ENCODE measurements at places on chromosomes 6 and 20. TPM values are rescaled to one million over a fixed set of nuclear protein-coding genes. Genes with fewer than 3 reads are reported as not detected.
A peak's percentile ranks its signal among the peaks of the same experiment; 100 is the strongest.

The COL9A1 gene
- total RNA-seq, result 0.27 TPM

The TPD52L1 gene
- 59.7 TPM for total RNA-seq

The RGS17 gene
- total RNA-seq, result 0.19 TPM

The TBX18 gene
- 15.4 TPM for total RNA-seq

The RIPPLY2 gene
- not detected for total RNA-seq

The BPIFB1 gene
- not detected for total RNA-seq

The ASF1A gene
- 14.6 TPM for total RNA-seq

The KHDC1L gene
- not detected for total RNA-seq

The OR2H2 gene
- total RNA-seq, result not detected

The SIRPA gene
- 30.8 TPM for total RNA-seq

The EFCAB8 gene
- 0.78 TPM for total RNA-seq

The ZNF311 gene
- total RNA-seq, result 1.4 TPM

GRCh38 chr6:165488624-165489295, 174.3 kb downstream of the PDE10A start:
- no peaks in the 10 kb centered on the region for H3K36me3 ChIP-seq
- no peaks in the 10 kb centered on the region for H3K27me3 ChIP-seq
- H3K4me3 ChIP-seq, result no peak overlapping the region
- H3K27ac ChIP-seq, result no peak overlapping the region

- no peaks in the 10 kb centered on the region for H3K27me3 ChIP-seq
- H3K36me3 ChIP-seq, result no peaks in the 10 kb centered on the region
- H3K4me1 ChIP-seq, result no peaks in the 10 kb centered on the region
- H3K27ac ChIP-seq, result peak overlapping the region; percentile 1
Observed at GRCh38 chr6:133740816-133741215, 148.1 kb upstream of the TCF21 start.

GRCh38 chr6:96926425-96926824, 1.9 kb downstream of the KLHL32 start:
- H3K27me3 ChIP-seq, result peaks cover 4% of the 10 kb centered on the region
- no peaks in the 10 kb centered on the region for H3K36me3 ChIP-seq
- no peak for ATAC-seq
- no peak overlapping the region for H3K4me3 ChIP-seq

DNA sequence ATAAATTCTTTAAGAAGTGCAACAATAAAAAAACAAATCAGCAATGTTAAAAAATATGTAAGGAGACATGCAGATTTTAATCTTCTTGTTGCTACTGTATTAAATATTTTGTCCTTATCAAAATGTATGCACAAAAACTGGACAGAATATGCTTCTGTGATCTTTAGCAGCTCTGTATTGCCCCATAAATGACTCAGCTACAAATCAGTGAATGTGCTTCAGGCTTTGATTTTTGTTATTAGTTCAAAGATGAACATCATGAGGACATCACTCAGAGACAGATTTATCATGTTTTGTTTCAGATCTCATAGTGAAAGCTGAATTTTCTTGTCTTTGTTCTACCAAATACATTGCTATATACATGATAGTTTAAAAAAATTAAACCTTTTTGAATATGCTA, 312.4 kb downstream of the GRIK2 start:
- H3K4me3 ChIP-seq, result no peak overlapping the region
- ATAC-seq, result no peak
- no peaks in the 10 kb centered on the region for H3K4me1 ChIP-seq
- H3K36me3 ChIP-seq, result no peaks in the 10 kb centered on the region

DNA sequence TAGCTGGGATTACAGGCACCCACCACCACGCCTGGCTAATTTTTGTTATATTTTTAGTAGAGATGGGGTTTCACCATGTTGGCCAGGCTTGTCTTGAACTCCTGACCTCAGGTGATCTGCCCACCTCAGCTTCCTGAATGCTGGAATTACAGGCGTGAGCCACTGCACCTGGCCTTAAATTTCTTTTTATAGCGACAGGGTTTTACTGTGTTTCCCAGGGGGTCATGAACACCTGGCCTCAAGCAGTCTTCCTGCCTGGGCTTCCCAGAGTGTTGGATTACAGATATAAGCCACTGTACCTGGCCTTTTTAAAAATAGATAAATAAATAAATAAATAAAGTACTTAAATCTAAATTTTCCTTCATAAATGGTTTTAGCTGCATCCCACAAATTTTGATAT, 57.5 kb downstream of the LIN28B start:
- H3K4me3 ChIP-seq, result no peak overlapping the region
- no peaks in the 10 kb centered on the region for H3K36me3 ChIP-seq
- H3K4me1 ChIP-seq, result no peaks in the 10 kb centered on the region
- no peak overlapping the region for H3K27ac ChIP-seq

DNA sequence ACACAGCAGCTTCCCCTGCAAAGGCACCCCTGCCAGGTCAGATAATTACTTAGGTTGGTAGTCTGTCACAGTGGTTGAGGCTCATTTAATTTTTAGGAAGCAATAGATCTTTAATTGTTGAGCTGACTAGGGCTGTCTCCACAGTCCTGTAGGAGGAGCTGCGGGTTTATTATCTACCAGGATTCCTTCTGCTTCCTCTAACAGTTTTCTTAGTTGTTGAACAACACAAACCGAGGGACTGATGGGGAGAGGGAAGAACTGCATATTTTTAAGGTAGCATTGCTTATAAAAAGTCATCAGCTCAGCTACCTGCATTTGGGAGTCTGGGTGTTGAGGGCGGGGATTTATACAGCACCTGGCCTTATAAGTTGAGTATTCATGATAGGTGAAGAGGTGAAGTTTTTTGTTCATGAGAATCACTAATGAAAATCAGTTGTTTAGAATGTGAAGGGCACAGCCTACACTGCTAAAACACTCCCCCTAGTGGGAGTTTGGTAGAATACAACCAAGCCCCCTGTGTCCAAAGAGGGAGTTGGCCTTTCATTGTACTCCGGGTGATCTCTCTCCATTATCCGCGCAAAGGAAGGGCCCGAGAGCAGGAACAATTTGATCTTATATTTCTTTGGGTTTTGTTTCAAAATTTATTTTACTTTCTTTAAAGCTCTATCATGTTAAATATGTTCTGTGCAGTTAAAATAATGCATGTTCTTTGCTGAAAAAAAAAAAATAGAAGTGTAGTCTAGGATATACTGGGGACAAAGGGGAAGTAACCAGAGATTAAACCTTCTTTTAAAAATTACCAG, 69.6 kb downstream of the SSR1 start:
- no peaks in the 10 kb centered on the region for H3K27me3 ChIP-seq
- H3K36me3 ChIP-seq, result peaks cover 66% of the 10 kb centered on the region
- ATAC-seq, result peak; percentile 62
- H3K27ac ChIP-seq, result peak overlapping the region; percentile 57
- no peak overlapping the region for H3K4me3 ChIP-seq
- no peaks in the 10 kb centered on the region for H3K4me1 ChIP-seq

DNA sequence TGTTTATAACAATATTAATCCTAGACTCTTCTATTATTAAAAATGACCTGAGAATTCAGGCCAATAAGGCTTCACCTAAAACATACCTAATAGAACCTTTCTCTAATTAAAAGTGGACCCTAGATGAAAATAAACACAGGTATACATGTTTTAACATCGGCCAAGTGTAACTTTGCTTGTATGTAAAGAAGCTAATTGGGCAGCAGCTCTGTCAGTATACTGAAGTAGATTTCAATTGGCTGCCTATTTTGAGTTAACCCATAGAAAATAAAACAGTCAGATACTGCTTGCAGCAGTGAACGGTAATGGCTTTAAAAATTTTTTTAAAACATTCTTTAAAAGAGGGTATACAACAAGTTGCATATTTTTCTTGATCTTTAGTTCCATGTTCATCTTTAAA, 67.3 kb downstream of the PDSS2 start:
- no peak for ATAC-seq
- H3K36me3 ChIP-seq, result no peaks in the 10 kb centered on the region
- no peaks in the 10 kb centered on the region for H3K4me1 ChIP-seq
- H3K4me3 ChIP-seq, result no peak overlapping the region

GRCh38 chr6:91694016-91694654, 1107.3 kb upstream of the MAP3K7 start:
- H3K27ac ChIP-seq, result no peak overlapping the region
- H3K36me3 ChIP-seq, result no peaks in the 10 kb centered on the region
- H3K4me1 ChIP-seq, result no peaks in the 10 kb centered on the region
- no peak for ATAC-seq
- H3K27me3 ChIP-seq, result no peaks in the 10 kb centered on the region

GRCh38 chr20:51607170-51607569, 64.7 kb upstream of the NFATC2 start:
- no peak for ATAC-seq
- peaks cover 4% of the 10 kb centered on the region for H3K4me1 ChIP-seq
- H3K27me3 ChIP-seq, result no peaks in the 10 kb centered on the region

DNA sequence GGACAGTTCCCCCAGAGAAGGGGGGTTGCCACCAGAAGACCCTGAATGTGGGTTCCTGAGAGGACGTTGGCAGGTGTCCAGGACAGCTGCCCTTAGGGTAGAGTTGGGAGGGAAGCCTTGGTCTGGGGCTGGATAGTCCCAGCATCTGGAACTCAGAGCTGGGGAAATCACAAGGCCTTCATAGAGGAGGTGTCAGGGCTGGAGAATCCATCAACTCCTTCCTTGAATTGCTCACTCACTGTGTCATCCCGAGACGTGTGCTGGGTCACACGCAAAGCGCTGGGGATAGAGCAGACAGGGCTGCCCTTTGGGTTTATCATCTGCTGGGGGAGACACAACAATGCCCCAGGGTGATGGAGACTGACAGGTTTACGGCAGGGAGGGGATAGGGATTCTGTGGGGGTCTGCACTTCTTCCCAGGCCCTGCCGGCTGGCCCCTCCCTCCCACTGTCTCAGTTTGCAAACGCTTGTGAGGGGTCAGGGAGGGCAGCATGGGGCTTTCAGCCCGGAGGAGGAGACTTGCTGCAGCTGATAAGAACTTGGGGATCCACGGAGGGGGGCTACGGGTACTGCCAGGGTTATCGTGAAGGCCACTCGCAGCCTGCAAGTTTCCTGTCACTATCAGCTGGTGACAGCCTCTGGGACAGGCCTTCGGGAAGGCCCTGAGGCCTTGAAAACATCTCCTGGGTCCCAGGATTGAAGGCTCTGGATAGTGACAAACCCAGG, 18.6 kb downstream of the RBM38 start:
- H3K4me1 ChIP-seq, result peaks cover 22% of the 10 kb centered on the region
- H3K27me3 ChIP-seq, result no peaks in the 10 kb centered on the region
- no peak overlapping the region for H3K4me3 ChIP-seq
- ATAC-seq, result no peak

DNA sequence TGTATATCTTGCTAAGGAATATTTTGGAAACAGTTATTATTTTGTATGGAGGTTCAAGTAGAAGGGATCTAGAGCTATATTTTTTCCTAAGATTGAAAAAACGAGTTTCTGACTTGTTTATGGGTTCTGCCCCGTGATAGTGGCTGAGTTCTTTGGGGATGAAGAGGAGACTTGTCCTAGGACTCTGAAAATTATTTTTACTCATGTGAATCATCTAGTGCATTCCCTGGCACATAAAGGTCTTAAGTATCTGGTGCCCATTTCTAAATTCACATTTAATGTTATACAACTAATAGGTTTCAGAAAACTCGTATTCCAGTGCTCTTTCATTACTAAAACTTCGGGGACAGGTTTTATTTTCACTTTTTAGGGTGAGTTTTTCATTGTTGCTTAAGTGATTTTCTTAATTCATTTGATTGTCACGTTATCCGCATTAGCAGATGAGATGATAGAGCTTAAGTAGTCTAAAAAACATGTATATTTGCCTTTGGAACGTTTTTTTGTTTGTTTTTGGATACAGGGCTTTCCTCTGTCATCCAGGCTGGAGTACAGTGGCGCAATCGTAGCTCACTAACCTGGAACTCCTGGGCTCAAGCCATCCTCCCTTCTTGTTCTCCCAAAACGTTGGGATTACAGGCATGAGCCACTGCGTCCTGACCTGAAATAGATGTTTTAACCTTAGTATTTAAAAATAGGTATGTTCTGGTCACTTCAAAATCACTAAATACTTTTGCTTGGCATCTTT, 2.1 kb downstream of the NFYA start:
- no peak for ATAC-seq
- peaks cover 13% of the 10 kb centered on the region for H3K36me3 ChIP-seq
- peak overlapping the region; percentile 86 for H3K4me3 ChIP-seq
- H3K27ac ChIP-seq, result peak overlapping the region; percentile 99
- H3K4me1 ChIP-seq, result peaks cover 44% of the 10 kb centered on the region
- H3K27me3 ChIP-seq, result no peaks in the 10 kb centered on the region

DNA sequence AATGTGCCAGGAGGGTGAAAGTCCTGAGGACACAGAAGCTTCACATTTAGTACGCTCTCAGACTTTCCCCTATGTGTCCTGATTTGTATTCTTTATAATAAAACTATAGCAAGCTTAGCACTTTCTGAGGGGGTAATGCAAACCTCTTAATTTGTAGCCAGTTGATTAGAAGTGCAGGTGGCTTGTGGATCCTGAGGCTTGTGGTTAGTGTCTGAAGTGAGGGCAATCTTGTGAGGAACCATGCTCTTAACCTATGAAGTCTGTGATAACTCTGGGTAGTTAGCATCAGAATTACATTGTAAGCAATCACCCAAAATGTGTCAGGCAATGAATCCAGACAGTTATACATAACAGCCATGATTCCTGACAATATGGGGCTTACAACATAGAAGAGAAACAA, 51.1 kb downstream of the LHFPL5 start:
- peaks cover 88% of the 10 kb centered on the region for H3K36me3 ChIP-seq
- ATAC-seq, result no peak
- H3K4me1 ChIP-seq, result no peaks in the 10 kb centered on the region
- H3K27ac ChIP-seq, result no peak overlapping the region

GRCh38 chr6:37850728-37851285, 31.3 kb downstream of the ZFAND3 start:
- H3K4me3 ChIP-seq, result no peak overlapping the region
- ATAC-seq, result no peak
- H3K27ac ChIP-seq, result no peak overlapping the region
- peaks cover 2% of the 10 kb centered on the region for H3K4me1 ChIP-seq
- no peaks in the 10 kb centered on the region for H3K27me3 ChIP-seq

DNA sequence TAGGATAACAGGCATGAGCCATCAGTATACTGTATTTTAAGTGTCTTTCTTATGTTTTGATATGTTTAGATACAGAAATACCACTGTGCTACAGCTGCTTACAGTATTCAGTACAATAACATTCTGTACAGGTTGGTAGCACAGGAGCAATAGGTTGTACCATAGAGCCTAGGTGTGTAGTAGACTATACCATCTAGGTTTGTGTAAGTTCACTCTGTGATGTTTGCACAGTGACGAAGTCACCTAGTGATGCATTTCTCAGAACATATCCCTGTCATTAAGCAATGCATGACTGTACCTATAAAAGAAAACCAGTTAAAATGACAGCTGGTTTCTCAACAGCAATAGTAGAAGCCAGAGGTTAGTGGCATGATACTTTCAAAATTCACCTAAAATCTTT, 3.0 kb upstream of the ZBTB24 start:
- H3K4me1 ChIP-seq, result peaks cover 22% of the 10 kb centered on the region
- H3K27ac ChIP-seq, result no peak overlapping the region
- ATAC-seq, result no peak
- H3K36me3 ChIP-seq, result no peaks in the 10 kb centered on the region
- H3K4me3 ChIP-seq, result no peak overlapping the region

DNA sequence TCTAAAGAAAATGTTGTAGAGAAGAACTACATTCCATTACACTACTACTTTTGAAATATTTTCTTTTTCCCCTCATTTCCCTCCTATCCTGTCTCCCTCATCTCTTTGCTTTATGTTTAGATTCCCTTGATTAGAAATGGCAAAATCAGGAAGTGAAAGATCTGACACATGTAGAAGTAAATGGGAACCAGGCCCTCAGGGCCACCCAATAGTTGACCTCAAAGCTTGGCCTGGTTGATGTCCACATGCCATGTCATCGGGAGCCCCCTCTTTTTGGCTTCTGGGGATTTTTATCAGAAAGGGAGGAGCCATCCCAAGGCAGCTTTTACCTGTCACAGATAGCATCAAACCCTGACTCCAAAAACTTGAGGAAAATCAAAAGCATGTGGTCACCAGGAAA, 168.3 kb upstream of the ECI2 start:
- no peak overlapping the region for H3K4me3 ChIP-seq
- no peaks in the 10 kb centered on the region for H3K4me1 ChIP-seq
- H3K27ac ChIP-seq, result no peak overlapping the region
- no peaks in the 10 kb centered on the region for H3K27me3 ChIP-seq
- ATAC-seq, result no peak

Data from gastroesophageal sphincter (tissue), 4 donors.